ENCODE measurements at places on chromosomes 6 and 20.

DNA sequence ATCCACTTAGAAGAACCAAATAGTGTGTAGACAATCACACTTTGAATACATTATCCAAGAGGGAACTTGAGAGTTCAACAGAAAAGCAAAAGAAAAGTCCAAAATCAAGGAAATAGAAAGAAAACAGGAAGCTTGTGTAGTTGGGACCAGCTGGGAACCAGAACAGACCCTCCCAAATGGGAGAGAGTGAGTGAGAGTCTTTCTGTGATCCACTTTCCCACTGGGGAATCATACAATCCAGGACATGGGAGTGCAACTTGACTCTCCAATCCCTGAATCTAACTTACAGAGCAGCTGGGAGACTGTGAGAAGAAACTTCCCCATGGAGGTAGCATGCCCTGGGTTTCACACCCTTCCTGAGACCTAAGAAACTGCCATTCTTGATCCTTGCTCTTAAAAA lies 27.0 kb downstream of the TREML4 start:
- no peak for DNase-seq

GRCh38 chr6:154782193-154782592 lies 49.0 kb downstream of the SCAF8 start:
- DNase-seq, result no peak

DNA sequence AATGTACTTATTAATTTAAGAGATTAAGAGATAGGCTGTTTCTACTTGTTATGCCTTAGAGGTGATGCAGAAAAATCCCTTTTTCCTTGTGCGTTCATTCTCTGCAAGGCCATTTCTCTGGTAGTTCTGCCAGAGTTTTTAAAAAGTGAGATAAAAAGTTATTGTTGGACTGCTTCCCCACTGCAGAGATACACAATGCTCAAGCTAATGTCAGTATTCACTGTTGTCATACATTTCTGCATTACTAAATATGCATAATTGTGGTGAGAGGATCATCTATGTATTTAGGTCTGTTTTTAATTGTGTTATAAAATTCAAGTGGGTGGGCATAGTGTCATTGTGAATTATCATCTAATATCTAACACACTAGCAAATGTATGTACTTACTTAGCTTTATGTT lies 600.4 kb downstream of the HTR1B start:
- DNase-seq, result no peak

GRCh38 chr6:138692978-138693909 lies 80.3 kb upstream of the CCDC28A start:
- peak; percentile 23 for DNase-seq

DNA sequence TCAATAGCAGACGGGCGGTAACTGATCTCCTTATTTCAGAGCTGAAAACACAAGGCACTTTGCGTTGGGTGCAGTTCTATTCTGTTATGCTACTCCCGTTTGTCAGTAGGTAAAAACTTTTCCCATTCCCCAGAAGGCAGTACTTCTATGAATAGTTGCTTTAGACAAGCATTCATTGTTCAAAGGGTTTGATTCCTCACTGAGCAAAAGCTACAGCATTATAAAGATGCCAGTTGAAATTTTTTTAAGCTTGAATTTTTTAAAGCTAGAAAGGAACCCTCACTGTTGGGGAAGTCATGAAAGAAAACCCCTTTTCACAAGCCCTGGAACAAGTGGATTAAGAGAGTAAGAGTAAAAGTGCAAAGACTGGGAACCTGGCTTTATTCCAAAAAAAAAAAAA lies 42.3 kb downstream of the FUT9 start:
- DNase-seq, result no peak

- no peak for DNase-seq
Measured at GRCh38 chr6:47621838-47622449, 76.4 kb upstream of the ADGRF4 start.

DNA sequence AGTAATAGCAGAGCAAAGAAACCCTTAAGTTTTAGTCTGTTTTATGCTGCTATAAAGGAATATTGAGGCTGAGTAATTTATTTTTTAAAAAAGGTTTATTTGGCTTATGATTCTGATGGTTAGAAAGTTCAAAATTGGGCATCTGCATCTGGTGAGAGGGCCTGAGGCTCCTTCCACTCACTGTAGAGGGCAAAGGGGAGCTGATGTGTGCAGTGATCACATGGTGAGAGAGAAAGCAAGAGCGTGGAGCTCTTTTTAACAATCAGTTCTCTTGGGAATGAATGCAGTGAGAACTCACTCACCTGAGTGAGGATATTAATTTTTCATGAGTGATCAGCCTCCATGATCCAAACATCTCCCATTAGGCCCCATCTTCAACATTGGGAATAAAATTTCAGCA lies 36.4 kb upstream of the SAMD3 start:
- no peak for DNase-seq

- no peak for DNase-seq
Measured at GRCh38 chr6:142909686-142910085, 35.3 kb downstream of the HIVEP2 start.

- no peak for DNase-seq
Measured at GRCh38 chr6:45427726-45428125, 50.0 kb upstream of the SUPT3H start.

DNA sequence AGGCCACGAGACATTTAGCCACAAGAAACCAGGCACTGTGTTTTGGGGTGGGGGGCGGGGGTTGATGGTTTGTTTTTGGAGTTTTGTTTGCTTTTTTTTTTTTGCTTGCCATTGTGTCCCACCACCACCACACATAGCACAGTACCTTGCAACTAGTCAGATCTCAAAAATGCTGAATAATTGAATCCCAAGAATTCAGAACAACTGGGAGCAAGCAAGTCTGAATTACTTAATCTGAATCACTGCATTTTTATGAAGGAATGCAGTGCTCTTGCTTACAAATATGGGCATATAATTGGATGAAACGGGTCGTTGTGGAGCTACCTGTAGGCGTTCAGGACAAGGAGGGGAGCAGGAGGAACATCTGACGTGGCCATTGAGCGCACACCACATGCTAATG lies 151.5 kb upstream of the CDYL start:
- DNase-seq, result no peak

DNA sequence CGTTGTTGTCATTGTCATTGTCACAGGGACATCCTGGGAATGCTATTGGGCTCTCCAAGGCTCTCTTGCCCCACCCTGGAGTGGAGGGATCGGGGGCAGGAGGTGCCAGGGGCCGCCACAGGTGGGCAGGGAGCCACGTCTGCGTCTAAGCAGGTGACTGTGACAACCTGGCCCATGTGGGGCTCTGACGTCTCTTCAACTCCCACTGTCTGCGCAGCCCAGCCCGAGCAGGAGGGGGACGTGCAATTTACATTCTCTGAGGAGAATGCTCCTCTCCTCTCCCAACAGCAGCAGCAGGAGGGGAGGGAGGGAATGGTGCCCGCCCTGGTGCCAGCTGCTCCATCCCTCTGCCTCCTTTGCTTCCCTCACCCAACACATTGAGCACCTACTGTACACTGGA lies 50.1 kb downstream of the GRM4 start:
- no peak for DNase-seq

DNA sequence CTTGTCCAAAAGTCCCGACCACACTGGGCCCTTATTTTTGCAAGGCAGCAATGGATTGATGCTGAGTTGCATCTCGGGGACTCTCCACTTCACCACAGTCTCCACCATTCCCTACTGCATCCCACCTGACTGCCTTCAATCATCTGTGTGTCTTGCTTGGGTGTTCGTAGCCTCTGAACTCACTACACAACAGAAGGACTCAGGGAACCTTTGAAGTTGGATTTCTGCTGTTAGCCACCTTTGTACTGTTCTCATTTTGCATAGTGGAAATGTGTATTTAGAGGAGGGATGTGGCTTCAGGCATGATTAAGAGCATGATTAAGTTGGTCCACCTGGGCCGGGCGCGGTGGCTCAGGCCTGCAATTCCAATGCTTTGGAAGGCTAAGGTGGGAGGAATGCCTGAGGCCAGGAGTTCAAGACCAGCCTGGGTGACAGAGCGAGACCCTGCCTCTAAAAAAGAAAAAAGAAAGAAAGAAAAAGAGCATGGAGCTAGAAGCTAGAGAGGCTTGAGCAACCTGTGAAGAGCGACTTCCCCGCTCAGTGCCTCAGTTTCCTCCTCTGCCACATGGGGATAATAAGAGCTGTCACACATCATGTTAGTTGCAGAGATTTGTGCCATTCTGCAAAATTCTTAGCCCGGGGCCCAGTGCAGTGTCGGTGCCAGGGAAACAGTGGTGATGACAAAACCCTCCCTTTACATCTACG lies 121.3 kb upstream of the PTPN1 start:
- no peak for DNase-seq

GRCh38 chr6:165821754-165822153 lies 158.7 kb upstream of the PDE10A start:
- DNase-seq, result no peak

DNA sequence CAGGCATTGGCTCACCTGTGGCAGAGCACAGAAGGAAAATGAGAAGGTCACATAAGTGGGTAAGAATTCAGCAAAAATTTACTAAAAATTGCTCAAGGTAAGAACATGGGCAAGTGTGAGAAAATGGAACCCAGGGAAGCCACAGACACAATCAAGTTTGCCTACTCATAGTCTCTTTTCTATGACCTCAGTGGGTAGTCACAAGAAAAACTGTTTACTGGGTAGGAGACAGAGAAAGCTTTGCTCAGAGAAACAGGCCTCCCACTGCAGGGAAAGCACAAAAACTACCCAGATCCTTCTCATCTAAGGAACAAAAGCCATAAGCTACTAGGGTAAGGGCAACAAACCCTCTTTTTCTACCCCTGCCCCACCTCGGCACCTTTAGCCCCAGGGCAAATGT lies 35.2 kb downstream of the FAM184A start:
- DNase-seq, result no peak

GRCh38 chr6:83594941-83595340 lies 82.6 kb downstream of the PRSS35 start:
- no peak for DNase-seq

- no peak for DNase-seq
Measured at GRCh38 chr6:101883505-101883904, 490.0 kb downstream of the GRIK2 start.

DNA sequence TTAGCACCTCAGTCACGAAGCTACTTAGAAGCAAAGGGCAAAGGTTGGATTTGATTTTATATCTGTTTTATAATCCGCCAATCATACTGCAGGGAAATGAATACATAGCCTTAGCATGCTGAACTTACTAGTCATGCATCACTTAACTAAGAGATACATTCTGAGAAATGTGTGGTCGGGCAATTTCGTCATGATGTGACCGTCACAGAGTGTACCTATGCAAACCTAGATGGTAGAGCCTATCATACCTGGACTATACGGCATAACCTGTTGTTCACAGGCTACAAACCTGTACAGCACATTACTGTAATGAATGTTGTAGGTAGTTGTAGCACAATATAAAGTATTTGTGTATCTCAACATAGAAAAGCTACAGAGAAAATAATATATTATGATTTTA lies 345.2 kb upstream of the RGS17 start:
- DNase-seq, result no peak

DNA sequence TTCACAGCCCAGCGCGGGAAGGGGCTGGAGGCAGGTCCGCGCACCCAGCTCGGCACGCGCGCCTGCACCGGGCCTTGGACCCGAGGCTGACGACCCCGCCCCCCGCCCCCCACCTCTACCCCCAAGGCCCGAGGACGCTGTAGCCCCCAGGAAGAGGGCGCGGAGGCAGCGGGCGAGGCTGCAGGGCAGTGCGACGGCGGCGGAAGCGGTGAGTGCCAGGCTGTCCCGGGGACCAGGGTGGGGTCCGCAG lies 1.2 kb downstream of the LIME1 start:
- DNase-seq, result no peak

DNA sequence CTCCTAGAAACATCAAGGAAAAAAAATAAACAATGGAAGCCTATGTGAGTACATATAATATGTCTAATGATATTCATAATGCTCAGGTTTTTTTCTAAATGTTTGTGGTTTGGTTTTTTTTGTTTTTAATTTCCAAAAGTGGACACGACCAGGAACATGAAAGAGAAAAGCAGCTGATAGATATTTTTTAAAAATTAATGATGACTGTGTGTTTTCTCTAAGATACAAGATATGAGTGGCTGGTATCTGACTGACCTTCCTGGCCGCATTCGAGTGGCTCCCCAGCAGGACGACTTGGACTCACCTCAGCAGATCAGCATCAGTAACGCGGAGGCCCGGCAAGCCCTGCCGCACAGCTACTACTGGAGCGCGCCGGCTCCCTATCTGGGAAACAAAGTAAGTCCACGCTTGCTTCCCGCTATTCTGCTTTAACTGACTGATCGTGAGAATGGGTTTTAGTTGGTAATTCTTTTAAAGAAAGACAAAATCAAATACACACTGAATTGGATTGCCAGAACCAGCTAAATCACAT lies 309.6 kb downstream of the LAMA2 start:
- DNase-seq, result no peak

- DNase-seq, result no peak
Measured at GRCh38 chr6:34021554-34022190, 124.2 kb downstream of the GRM4 start.

DNA sequence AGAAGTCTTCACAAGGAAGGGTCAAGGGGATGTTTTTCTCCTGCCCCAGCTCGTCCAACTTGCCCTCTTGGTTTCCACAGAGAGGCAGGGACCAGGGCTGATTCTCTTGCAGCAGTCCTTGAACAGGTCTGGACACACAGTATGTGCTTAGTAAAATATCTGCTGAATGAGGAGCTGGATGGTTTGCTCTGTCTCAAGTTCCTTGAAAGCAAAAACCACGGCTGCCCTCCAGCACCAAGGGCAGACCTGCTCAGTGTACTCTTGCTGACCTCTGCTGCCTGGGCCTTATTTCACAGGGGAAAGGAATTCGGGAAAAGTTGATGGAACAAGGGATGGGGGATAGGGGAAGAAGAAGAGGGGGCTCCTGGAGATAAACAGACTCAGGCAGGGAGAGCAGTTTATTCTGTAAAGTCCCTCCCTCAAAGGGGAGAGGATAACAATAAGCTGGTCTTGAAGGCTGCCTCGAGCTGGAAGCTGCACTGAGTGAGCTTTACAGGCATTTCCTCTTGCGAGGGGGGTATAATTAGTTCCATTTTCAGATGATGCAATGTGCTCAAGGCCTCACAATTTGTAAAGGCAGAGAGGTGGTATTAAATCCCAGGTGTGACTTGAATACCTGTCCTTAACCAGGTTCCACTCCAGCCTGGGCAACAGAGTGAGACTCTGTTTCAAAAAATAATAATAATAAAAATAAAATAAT lies 10.3 kb downstream of the KCNK5 start:
- no peak for DNase-seq

- peak; percentile 74 for DNase-seq
Measured at GRCh38 chr20:62025832-62026563, 39.7 kb downstream of the TAF4 start.

GRCh38 chr6:159229651-159230051 lies 60.5 kb downstream of the FNDC1 start:
- DNase-seq, result no peak

GRCh38 chr6:33607126-33607783 lies 13.9 kb upstream of the ITPR3 start:
- DNase-seq, result no peak
